Foreskin fibroblast (primary cell): ENCODE measurements at places on chromosomes 16 and 17.
A peak's percentile ranks its signal among the peaks of the same experiment; 100 is the strongest.

DNA sequence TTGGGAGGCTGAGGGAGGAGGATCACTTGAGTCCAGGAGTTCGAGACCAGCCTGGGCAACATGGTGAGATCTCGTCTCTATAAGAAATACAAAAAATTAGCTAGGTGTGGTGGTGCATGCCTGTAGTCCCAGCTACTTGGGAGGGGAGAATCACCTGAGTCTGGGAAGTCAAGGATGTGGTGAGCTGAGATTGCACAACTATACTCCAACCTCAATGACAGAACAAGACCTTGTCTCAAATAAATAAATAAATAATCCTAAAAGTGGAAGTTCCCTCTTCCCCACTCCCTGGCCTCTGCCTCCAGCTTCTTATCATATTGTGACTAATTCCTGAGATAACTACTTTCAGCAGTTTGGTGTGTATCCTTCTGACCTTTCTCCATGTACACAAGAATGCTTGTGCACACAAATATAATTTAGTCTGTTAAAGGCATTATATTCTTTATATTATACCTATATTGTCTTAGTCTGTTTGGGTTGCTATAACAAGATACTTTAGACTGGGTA, 23.5 kb upstream of the DNAJA2 start:
- no peak for DNase-seq

DNA sequence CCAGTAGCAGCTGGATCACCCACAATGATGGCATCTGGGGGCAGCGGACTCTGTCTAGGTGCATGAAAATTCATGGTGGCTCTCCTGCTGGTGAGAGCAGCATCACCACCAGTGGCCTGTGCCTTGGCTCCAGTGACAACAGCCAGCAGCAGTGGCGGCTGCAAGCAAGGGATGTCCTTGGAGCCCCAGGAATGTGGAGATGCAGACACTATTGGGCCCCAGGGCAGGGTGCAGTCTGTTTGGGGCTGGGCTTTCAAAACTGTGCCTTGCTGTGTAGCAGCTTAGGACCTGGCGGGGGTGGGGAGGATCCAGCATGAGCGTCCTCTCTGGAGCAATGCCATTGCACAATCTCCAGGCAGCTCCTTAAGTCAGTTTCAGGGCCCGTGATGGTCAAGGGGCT, 199.7 kb downstream of the CHD9NB start:
- no peak for DNase-seq

- DNase-seq, result no peak
These were observed 309.9 kb upstream of the ASIC2 start for GRCh38 chr17:33602981-33603380.

- DNase-seq, result no peak
These were observed 57.7 kb downstream of the CMC2 start for GRCh38 chr16:80948886-80949493.

DNA sequence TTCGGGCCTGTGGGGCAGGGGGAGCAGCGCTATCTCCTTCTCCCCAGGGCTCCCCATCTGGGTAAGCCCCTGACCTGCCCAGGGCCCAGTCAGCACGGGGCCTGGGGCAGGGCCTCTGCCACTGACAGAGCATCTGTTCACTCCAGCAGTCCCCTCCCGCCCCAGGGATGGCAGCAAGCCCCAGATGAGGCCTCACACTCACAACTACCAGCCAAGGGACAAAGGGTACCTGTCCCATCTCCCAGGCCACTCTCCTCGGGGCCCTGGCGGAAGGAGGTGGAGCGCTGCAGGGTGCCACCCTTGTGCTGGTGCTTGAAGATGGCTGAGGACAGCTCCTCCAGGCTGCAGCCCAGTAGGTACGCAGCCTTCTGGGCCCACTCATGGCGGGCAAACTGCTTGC, 64.8 kb downstream of the MYO18A start:
- DNase-seq, result no peak

GRCh38 chr16:85168732-85169256, 56.5 kb upstream of the CIBAR2 start:
- DNase-seq, result peak; percentile 87
